ENCODE measurements at places on chromosomes 4 and X.

- DNase-seq = no peak
Observed at GRCh38 chrX:7242613-7243012, 94.7 kb upstream of the PUDP start.

GRCh38 chr4:37805091-37805490, 21.4 kb upstream of the PGM2 start:
- no peak for DNase-seq

DNA sequence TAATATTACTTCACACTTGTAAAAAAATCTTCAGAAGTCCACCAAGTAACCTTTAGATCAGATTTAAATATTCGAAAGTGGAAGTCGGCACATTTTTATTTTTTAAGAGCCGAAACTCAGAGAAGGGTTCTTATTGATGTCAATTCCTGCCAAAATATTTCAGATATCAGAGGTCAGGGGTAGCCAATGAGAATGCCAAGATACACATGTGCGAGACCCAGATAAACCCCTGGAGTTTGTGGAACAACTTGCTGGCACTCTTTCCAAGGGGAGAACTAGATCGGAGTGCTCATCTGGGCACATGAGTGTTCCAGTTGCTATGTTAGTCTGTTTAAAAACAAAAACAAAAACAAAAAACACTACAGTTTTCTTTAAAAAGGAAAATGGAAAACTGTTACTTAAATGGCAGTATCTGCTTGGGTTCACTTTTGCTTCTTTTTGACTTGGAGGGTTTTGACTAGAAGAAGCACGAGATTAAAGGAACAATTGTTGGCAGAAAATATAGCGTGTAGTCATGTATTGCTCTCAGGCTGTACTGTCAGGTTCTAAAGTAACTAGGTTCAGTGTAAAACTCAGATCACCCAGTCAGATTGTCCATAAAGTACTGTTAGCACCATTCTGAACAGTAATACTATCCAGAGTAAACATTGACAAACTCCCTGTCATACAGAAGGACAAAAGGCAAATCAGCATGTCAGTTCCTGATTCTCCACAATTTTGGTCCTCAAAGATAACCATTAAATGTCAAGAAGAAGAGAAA, 188.0 kb upstream of the PACRGL start:
- no peak for DNase-seq

DNA sequence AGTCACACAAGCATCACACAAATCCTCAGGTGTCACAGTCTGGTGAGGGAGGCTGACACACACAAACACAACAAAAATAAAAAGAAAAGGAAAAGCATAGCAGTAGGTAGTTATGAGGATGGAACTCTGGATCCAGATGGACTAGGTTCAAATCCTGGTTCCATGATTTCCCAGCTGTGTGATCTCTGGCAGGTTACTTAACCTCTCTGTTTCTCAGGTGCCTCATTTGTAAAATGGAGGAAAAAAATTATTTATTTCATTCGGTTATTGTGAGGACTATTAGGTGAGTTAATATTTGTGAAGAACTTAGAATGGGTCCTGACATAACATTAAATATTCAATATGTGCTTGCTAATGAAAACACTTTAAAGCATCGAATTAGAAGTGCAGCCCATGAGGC, 19.8 kb downstream of the GAGE1 start:
- DNase-seq = no peak

DNA sequence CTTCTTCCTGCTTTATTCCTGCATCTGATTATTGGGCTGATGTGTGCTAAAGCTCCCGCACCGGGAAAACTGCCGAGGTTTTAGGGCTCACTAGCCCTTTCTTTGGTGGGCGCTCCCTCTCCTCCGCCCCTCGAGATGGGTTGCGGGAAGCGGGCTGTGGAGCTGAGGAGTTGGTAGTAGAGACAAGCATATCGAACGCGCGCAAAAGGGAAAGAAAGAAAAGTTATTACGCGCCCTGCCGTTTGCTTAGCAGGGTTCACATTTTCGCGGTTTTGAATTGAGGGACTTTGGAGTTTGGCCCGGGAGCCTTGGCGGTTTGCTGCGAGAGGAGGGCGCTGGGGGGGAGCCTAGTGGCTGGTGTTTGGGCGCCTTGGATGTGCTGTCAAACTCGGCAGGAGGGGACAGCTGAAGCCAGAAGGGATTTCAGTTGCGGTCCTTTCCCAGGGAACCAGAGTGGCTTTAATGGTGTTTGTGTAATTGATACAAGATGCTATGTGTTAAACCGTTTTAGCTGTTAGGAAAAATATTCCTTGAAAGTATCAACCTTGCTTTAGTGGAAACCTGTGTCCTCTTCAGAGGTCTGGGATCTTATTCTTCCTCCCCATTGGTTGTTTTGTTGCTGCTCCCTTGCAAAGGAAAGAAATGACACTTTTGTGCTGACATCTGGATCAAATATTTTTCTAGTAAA, 1.1 kb downstream of the GAB1 start:
- DNase-seq = no peak

DNA sequence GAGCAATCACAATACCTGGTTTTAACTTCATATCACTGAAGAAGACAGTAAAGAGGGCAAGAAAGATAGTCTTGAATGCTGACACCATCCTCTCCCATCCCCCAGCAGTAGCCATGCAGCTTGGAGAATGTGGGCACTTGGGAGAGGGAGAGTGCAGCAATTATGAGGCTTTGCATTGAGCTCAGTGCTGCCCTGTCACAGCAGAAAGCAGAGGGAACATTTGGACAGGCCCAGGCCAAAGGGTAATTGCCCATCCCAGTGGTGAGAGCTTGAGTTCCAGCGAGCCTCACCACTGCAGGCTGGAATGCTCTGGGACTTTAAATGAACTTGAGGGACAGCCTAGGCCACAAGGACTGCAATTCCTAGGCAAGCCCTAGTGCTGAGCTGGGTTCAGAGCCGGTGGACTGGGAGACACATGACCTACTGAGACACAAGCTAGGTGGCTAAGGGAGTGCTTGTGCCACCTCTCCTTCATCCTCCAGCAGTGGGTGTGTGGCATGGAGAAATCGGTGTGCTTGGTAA, 36.3 kb downstream of the CORIN start:
- DNase-seq = no peak

GRCh38 chrX:46770817-46771163, 11.9 kb upstream of the SLC9A7 start:
- no peak for DNase-seq

DNA sequence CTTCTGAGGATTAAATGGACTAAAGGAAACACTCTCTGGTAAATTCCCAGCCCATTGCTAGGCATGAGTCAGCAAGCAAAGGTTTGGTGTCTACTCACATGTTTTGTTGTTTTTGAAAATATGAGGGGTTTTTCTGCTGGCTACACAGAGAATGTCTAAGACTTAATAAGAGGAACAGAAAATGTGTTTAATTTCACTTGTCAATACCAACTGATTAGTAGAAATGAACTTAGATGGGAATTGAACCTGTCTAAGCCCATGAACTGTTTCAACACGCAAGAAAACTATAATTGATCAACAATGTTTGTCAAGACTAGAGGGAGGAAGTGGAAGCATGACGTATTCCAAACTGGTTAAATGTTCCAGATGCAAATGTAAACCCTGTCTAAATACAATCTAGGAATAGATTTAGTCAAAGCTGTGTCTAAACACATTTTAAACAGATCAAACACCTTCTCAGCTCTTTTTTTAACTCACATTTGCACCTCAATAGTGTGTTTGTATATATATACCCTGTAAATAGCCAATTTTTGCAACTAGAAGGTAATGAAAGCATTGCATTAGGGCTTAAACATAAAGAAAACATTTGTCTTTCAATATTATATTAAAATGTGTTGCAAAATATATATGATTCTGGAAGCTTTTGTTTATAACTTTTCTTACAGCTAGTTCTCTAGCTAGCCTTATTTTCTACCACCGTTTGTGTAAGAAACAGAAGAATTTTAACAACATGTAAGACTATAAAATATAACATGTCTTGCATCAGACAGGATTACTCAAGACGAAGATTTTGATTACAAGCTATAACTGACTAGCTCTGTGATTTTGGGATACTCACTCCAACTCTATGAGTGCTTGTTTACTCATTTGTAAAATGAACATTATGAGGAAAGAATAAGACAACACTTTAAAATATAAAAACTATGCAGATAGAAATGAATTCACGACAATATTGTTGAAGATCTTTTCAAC, 607.8 kb downstream of the FSTL5 start:
- no peak for DNase-seq

DNA sequence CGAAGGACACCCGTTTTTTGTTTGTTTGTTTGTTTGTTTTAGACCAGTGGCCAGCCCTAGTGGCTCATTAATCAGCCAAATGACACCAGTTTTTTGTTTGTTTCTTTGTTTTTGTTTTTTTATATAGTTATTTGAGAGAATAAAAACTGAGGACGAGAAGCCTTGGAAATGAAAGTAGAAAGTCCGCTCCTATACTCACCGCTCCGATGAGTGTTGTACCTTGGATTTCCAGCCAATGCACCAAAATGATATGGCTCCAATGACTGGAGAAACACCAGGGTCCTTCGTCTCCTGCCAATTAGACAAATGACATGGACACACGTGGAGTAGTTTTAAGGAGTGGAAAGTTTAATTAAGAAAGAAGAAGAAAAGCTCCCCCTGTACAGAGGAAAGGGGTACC, 87.9 kb downstream of the ZXDA start:
- DNase-seq = no peak

- DNase-seq = no peak
Observed at GRCh38 chrX:97310373-97310772, 426.7 kb downstream of the RPA4 start.

DNA sequence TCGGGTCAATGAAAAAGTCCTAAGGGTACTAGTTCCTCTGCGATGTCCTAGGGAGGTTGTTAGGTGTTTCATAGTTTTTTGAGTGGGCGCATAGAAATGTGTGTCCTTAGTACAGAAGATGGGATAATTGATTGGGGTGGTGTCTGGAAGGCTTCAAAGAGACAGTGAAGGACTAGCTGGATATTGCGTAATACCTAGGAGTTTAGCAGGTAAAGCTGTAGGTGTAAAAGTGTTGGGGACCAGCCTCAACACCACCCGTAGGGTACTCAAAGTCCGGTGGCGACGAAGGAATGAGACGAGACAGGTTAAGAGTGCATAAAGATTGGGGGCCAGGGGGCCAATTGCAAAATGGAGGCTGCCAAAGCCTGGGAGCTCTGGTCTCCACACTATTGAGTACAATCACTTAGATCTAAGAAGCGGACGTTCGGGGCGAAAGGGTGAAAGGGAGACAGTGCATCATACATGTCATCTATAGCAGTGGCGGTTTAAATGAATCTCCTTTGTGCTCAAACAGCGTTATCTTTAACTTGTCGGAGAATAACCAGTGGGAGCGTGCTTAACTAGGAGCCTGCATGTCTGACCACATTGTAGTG, 1.0 kb downstream of the TRMT44 start:
- no peak for DNase-seq

GRCh38 chr4:3709846-3710441, 56.2 kb upstream of the ADRA2C start:
- DNase-seq = no peak

- DNase-seq = no peak
Observed at GRCh38 chr4:170198747-170199146, 109.0 kb upstream of the AADAT start.

DNA sequence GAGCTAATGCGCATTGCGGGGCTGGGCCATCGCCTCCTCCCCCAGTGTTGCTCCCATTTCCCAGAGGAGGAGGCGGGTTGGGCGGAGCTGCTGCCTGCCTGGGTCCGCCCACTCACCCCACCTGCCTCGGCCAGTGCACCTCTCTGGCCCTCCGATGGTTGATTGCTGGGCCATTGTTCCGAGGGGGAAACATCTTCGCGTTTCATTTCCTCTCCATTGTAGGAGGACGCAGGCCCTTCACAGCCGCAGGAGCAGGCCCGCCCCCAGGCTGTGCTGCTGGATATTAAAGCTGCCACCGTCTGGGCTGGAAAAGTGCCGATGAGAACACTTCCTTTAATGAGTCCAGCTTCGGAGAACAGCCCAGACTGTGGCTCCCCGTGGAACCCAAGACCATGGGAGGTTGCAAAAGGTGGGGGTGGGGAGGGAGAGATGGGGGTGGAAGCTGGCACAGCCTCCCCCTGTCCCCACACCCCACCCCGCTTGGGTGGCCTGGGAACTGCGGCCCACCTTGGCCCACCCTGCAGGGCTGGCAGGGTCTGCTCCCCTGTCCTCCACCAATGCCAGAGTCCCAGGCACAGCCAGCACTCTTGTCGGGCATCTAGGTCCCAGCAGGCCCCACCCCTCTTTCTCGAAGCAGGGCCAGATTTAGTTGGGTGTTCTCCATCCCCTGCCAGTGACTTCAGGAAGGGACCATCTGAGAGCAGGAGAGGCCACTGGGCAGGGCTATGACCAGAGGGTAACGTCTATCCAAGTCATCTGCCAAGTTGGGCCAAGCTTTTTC, 96.6 kb downstream of the ADRA2C start:
- no peak for DNase-seq

GRCh38 chrX:110210417-110211139, 107.3 kb downstream of the AMMECR1 start:
- no peak for DNase-seq

- no peak for DNase-seq
Observed at GRCh38 chr4:87030755-87031441, 96.1 kb downstream of the AFF1 start.

DNA sequence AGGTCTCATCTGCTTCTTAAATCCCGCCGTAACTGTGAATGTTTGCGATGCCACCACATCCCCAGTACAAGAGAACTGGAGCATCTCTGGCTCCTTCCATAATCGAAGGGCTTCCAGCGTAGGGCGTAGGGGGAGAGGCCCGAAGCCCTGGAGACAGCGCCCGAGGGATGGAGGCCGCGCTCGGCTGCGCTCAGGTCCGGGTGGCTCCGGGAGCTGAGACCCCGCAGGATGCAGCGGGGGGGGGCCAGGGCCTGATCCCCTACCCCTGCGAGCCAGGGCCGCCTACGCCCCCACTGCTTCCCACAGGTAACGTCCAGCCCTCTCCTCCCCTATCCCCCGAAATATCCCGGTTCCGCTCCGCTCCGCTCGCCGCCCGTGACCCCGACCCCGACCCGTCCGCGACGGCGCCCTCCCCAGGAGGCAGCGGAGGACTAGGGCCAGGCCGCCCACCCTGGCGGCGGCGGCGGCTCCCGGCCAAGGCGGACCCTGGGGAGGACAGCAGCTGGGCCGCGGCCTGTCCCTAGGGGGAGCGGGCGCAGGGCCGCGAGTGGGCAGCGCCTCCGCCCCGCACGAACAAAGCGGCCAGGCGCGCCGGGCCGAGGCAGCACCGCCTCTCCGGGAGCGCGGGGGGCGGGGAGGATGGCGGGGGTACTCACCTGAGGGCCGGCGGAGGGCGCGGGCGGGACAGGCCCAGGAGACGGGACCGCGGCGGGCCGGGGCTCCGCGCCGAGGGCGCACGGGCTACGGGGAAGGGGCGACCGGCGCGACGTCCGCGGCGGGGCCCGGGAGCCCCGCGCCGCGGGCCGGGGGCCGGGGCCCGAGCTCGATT, 723 bp downstream of the WDFY3 start:
- DNase-seq = no peak

GRCh38 chr4:32589097-32589496, 1868.9 kb downstream of the PCDH7 start:
- DNase-seq = no peak

DNA sequence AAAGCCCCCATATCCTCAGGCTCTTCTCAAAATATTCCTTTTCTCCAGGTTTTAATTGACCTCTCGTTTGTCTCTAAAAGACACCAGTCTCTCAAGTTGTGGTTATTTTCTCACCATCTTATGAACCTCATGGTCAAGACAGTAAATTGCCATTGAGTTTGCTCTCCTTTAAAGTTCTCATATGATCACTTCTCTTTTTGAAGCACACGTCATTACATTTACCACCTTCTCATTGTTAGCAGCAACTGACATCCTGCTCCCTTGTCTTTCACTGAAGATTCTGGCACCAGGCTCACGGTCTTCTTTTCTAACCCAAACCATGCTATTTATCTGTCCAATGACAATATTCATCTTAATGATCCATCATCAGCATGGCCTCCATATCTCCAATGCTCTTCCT, 324.2 kb downstream of the TMA16 start:
- no peak for DNase-seq

All from T-helper 9 cell (primary cell).